ENCODE measurements at places on chromosomes 4 and X.

DNA sequence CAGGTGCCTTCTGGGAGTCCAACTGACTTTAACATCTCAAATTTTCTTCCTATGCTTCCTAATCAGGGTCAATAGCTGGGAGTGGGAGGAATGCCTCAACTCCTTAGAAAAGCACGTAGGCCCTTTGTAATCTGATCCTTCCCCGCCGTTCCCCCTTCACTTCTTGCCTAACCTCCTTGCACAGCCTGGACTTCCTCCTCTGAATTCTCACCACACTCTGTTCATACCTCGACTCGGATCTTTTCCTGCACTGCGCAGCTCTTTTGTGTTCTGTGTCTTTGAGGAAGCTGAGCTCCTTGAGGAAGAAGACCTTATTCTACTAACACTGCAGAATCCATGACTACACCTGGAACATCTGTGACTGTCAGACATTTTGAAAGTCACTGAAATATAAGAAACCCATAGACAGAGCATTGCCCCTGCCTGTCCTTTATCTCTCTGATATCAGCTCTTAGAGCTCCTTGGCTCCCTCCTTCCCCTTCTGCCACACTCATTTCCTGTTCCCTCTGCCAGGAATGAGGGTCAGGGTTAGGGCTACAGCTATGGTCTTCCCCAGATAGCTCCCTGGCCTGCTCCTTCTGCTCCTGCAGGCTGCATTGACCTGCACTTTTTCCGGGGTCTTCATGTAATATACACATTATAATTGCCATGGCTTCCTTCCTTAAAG, 140.2 kb upstream of the LDB2 start:
- DNase-seq: no peak

DNA sequence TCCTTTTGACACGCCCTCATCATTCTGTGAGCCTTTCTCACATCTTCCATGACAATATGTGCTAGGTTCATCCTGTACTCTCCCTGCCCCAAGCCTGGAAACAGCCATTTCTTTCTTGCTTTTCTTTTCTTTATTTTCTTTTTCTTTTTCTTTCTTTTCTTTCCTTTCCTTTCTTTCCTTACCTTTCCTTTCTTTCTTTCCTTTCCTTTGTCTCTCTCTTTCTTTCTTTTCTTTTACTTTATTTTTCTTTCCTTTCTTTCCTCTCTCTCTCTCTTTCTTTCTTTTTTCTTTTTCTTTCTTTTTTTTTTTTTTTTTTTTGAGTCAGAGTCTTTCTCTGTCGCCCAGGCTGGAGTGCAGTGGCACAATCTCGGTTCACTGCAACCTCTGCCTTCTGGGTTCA, 14.6 kb downstream of the PPP1R3F start:
- DNase-seq: no peak

GRCh38 chr4:157004279-157005161, 32.9 kb upstream of the PDGFC start:
- DNase-seq: no peak

DNA sequence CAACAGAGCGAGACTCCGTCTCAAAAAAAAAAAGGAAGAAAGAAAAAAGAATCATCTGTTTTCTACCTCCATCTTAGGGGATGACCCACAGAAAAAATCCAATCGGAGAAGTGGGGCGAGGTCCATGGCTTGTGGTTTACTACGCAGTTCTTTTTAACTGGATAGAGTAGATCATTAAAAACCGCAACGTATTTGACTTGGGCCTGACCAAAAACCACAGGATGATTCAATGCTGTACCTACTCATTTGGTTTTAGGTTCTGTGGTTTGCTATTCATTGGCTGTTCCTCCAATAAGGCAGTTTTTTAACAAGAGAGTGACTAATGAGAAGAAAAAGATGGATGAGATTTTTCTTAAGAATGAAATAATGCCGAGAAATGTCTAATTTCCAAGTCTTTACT, 83.7 kb downstream of the FREM3 start:
- DNase-seq: no peak

GRCh38 chrX:146355440-146355839, 454.1 kb upstream of the CXorf51B start:
- DNase-seq: no peak

DNA sequence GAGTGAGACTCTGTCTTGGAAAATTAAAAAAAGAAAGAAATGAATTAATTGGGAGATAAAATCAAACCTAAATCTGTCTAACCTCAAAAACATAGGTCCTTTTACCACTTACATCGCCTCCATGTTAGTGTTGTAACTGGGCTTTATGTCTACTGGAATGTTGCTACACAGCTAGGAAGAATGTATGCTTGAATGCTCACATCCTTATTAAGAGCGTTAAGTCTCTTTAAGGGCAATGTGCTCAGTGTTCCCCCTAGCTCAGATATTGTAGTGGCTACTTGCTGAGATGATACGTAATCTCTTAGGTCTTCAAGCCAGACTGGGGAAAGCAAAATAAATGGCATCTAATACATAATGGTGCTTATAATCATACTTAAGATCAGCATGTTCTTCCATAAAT, 1072.8 kb downstream of the PDHA2 start:
- no peak for DNase-seq

GRCh38 chrX:154448484-154448883, 4.5 kb downstream of the FAM50A start:
- DNase-seq: no peak

- DNase-seq: no peak
Measured at GRCh38 chr4:86446996-86447395, 87.1 kb upstream of the MAPK10 start.

DNA sequence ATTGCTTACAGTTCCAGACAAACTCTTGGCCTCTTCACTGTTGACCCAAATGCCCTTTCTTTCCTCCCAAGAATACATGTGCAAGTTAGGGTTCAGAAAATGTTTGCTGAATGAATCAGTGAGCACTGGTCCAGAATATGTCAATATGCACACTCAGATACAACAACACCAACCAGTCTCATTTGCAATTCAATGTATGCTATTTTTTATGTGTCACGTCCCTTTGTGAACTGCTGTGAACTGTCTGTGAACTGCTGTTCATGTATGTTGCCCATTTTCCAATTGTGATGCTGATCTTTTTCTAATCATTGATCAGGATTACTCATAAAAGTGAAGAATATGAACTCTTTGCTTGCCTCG, 17.8 kb downstream of the GAB3 start:
- DNase-seq: no peak

DNA sequence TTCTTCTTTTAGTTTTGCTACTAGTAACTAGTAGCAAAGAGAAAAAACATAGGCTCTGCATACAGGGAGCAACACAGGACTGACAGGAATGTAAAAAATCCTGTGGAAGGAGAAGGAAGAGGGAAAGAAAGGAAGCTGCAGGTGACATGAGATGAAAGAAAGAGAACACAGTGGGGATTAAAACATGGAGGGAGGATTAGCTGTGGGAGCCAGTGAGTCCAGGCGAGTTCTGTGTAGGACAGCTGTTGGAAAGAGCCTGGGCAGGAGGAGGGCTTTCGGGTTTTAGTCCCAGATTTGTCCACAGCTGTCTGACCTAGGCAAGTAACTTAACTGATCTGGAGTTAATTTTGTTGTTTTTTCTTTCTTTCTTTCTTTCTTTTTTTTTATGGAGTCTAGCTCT, 21.6 kb downstream of the CCNG2 start:
- DNase-seq: no peak

DNA sequence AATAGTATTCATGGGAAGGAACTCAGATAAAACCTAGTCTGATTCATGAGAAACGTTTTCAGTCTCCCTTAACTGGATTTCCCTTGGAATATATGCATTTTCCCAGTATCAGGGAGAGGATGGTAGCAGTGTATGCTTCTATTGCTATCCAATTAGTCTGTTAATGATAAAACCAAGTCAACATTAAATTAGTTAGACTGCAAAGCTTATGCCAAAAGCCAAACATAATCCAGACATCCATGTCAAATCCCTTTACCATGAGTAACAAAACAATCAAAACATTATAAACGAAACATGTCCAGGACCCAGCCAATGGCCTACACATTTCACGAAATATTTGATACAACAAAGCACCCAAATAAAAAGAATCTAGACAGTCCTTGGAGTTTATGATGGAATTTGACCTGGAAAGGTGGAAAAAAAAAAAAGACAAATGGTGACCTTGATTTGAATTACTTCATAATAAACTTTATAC, 34.5 kb upstream of the VEGFD start:
- DNase-seq: no peak

GRCh38 chr4:100386270-100386669, 131.6 kb downstream of the EMCN start:
- no peak for DNase-seq

- DNase-seq: no peak
Measured at GRCh38 chr4:106588891-106589290, 220.3 kb upstream of the GIMD1 start.

GRCh38 chrX:39149761-39150160, 348.5 kb downstream of the MID1IP1 start:
- DNase-seq: no peak

DNA sequence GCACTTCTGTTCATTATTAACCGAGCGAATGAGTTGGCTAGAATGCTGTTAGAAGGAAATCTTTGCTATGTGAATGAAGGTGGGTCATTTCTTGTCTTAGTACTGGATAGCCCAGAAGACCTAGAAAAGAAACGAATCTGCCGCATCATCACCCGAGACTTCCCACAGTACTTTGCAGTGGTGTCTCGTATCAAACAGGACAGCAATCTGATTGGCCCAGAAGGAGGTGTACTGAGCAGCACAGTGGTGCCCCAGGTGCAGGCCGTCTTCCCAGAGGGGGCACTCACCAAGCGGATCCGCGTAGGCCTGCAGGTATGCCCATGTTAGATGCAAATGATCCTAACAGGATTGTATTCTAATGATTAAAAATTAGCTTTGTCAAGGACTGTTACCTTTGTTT, 286.3 kb downstream of the ANK2 start:
- no peak for DNase-seq

DNA sequence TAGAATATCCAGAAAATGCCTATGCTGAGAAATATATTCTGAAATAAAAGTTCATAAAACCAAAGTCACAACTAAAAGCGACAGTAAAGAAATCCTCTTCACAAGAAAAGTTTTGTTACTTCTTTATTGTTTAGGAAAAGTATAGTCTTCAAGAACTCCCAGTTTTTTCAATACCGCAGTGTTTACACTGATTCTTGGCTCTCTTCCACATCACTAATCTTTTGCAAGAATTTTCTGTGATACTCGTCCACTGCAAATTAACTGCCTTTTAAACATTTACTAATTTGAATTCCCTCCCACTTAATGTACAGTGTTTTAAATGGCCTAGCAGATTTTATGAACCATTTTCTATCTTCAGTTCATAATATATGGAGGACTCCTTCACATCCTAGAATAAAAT, 65.1 kb downstream of the HPGDS start:
- no peak for DNase-seq

DNA sequence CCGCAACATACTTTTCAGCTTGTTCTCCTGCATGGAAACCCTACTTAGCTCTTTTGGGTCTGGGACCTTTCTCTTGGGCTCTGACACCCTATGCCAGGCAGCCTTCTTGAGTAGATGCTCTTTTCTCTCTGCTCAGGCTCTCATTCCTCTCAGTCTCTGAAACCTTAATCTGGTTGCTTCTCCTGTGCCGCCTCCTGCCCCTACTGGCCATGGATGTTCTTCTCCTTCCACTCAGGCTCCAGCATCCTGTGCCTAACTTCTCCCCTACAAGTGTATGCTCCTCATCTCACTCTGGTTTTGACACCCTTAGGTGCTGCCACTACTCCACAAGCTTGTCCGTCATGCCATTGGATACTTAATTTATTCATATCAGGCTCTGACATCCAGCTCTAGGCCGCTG, 15.2 kb downstream of the BLTP1 start:
- no peak for DNase-seq

GRCh38 chr4:145545538-145546174, 64.0 kb downstream of the SMAD1 start:
- peak; percentile 82 for DNase-seq

- DNase-seq: no peak
Measured at GRCh38 chr4:25021216-25021615, 9.5 kb downstream of the LGI2 start.

DNA sequence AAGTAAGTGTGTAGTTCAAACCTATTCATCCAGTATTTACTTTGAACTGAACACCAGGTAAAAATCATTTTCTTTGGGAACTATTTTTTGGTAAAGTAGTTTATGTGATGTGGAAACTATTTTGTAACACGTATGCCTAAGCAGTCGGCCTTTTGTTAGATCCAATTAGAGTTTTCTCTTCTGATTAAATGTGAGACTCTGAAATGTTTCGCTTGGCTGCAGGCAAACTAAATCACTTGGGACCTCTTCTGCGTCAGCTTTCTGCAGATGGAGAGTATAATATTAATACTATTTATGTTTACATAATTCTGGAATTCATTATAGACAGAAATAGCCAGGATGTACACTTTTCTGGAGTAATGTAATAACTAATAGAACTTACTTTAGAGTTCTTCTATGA, 46.9 kb downstream of the BMPR1B start:
- no peak for DNase-seq

DNA sequence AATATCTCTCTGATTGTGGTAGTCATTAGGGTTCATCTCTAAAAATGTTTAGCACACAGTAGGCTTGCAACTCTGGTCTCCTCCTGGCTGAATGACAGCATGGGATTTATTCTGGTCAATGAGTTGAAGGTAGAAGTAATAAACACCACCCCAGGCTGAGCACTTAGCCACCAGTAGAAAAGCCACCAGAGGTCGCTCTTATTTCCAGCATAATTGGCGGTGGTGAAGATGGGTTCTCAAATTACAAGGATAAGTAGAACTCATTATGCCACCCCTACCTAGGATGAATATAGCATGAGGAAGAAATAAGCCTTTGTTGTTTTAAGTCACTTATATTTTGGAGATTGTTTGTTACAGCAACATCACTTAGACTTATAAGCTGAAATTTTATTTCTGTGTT, 302.7 kb downstream of the GPM6A start:
- no peak for DNase-seq

DNA sequence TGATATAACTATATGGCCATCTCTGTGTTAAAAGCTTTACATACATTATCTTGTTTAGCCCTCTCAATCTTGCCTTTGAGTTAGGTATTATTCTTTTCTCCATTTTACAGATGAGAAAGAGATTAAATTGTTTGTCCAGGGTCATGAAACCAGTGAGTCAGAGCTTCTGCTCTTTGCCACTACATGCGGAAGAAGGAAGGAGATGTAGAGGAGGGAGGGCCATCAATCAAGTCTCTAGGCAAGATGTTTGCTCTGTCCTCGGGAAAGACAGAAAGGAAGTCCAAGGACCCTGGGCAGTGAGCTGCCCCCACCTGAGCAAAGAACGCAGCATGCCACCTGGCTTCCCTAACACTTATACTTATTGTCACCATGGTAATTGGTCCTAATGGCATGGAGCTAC, 133.7 kb upstream of the IL1RAPL2 start:
- no peak for DNase-seq
